Activated CD4-positive, alpha-beta T cell treated with anti-CD3 and anti-CD28 coated beads, Interleukin-2, Interleukin-4, amounts not matched to agents 100 ng/mL and 50 ng/mL, durations not matched to agents 16 hours and 8 hours (primary cell): ENCODE measurements at places on chromosomes 3 and 15.

DNA sequence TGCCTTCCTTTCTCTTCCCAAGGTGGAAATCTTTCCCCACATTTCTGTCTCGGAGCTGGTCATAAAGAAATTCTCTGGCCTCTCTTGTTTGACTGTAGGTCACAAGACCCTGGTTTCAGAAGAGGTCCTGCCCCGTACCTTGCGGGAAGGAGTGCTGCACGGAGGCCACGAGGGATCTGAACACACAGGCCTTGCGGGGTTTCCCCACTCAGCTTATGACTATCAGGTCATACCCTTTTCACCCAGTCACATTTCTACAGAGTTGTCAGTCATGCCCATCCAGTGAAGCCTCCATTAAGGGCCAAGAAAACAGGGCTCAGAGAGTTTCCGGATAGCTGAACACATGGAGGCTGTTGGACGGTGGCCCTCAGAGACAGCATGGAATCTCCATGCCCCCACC is 54.7 kb upstream of the ATP13A3 start:
- DNase-seq = no peak

GRCh38 chr3:107987036-107987939 is 103.5 kb downstream of the CD47 start:
- DNase-seq = no peak

DNA sequence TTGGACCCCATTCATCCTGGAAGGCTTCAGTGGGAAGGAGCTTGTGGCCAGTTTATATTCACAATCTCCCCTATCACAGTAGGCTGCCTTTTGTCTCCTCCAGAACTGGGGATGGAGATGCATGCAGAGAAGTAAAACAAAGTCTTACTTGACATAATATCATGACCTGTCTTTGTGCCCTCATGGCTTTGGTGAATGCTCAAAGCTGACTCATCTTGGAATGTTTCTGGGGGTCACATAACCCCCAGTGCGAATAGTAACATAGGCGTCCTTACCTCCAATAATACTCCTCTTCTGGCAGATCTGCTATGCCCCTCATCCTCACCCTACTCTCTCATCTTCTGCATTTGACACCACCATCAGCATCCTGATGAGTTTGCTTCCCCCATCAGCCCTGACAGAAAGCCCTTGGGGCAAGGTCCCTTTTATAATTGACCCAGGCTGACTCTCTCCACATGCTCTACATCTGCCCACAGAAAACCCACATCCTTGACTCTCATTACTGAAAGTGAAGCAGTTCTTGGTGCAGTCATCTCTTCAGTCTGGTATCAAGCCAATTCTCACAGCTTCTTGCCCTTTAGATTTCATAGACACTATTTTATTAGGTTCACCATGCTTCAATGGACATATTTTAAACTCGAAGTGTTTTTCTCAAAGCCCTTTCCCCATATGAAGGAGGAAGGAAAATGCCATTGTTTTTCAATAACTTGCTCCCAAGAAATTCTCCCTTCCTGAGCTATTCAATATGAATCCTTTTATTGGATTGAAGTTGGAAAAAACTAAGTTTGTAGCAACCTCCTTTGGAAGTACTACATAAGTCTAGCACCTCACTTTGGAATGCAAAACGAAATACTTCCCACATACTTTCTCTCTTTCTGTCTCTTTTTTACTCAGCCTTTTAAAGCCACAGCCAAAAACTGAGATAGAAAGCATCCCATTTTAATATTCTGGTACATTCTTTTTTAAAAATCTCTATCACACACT is 36.6 kb downstream of the OSTN start:
- peak; percentile 11 for DNase-seq

- no peak for DNase-seq
Measured at GRCh38 chr3:99579965-99580364, 58.4 kb upstream of the COL8A1 start.

GRCh38 chr3:58144478-58145325 is 66.1 kb downstream of the DNASE1L3 start:
- no peak for DNase-seq

- DNase-seq = no peak
Measured at GRCh38 chr3:59133311-59133710, 83.5 kb upstream of the CFAP20DC start.

GRCh38 chr3:146803745-146804144 is 198.6 kb upstream of the PLSCR5 start:
- no peak for DNase-seq

- no peak for DNase-seq
Measured at GRCh38 chr15:47551079-47551478, 166.2 kb upstream of the SEMA6D start.

DNA sequence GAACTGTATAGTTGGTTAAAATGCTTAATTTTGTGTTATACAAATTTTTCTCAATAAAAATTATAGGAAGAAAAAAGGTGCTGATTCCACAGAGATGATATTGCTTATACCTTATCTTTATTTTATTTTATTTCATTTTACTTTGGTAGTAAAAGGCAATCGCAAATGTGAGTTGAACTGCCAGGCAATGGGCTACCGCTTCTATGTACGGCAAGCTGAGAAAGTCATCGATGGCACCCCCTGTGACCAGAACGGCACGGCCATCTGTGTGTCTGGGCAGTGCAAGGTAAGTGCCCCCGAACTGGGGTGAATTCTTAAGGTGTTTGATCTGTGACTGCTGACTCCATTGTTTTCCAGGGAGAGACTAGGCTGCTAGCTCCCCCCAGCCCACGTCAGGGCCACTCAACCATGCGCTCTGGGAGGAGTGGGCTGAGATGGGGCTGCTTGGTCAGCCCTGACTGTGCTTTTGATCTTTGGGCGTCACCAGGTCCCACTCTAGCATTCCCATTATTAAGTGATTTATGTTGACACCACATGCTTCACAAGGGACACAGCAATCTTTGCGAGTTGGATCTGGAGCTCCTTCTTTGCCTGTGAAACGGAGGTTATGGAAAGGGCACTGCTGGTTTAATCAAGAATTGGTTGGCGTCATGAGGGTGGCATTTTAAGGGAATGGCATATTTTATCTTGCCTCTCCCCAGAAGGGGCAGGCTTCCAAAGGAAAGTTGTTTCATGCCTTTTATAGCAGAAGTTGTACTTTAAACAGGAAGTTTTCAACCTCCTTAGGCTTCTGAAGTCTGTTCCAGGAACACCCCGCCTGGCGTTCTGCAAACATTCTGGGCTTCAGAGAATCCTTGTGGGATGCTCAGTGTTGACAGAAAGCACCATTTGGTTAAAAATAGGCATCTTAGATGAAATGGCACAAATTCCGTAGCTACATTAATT is 296.5 kb downstream of the THSD4 start:
- DNase-seq = no peak

- DNase-seq = no peak
Measured at GRCh38 chr15:40322531-40323238, 807 bp upstream of the INAFM2 start.

DNA sequence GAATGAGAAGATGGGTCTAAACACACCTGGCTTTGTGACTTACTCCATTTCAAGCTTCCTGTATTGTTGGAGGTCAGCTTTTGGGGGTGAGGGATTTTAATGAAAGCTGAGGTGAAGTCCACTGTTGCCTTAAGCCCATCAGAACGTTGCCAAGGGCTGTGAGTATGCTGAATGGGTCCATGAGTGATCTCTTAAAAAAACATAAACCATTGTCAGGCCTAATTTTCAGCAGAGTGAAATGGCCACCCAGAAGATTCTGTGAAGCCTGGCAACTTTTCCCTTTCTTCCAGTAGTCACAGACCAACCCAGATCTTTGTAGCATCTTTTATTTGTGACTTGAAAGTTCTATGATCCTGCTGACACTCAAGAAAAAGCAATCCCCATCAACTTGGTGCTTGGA is 87.0 kb downstream of the SMAD3 start:
- no peak for DNase-seq

- no peak for DNase-seq
Measured at GRCh38 chr15:57235873-57236272, 140.4 kb upstream of the CGNL1 start.

- no peak for DNase-seq
Measured at GRCh38 chr3:880371-880770, 212.5 kb upstream of the CNTN6 start.

- DNase-seq = peak; percentile 70
Measured at GRCh38 chr15:44414001-44414400, 13.4 kb upstream of the CTDSPL2 start.

GRCh38 chr3:155908605-155909004 is 38.2 kb downstream of the GMPS start:
- DNase-seq = no peak

DNA sequence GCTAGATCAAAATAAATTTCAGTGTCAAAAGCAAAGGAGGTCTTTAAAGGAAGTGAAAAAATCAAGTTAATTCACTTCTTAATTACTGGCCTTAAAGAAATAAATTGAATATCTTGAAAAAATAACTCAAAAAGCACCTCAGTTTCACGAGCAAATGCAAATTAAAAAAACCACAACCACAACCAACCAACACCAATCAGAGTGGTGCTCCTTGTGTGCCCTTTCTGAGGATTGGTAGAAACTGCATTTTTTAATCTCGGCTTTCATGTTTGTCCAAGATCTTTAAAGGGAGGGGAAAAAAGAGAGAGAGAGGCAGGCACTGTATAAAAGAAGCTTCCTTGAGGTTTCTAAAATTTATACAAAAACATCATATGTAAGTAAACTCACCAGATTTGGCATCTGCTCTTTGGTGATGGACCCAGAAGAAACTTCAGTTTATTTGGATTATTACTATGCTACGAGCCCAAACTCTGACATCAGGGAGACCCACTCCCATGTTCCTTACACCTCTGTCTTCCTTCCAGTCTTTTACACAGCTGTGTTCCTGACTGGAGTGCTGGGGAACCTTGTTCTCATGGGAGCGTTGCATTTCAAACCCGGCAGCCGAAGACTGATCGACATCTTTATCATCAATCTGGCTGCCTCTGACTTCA is at the start of gene GPR15:
Gene GPR15, plus strand, starts transcription at position 357 of the 653 bp plus-strand sequence. Its CDS starts 56 bp downstream, at position 413.
- DNase-seq = no peak

DNA sequence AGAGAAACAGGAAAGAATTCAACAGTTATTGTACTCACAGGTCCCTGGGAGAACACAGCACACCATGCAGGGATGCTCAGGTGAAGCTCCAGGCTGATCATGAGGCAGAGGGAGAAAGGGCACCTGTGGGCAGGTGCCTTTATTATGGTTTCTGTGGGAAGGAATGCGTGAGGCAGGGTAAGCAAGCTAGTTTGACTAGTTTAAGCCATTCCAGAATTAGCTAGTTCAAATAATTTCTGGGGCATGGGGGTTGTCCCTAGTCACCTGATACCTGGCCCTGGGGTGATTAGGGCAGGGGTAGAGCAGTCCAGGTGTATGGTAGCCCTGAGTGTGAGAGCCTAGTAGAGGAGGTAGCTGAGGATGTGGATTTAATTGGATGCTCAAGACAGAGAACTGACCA is 47.9 kb upstream of the DCLK3 start:
- DNase-seq = no peak

DNA sequence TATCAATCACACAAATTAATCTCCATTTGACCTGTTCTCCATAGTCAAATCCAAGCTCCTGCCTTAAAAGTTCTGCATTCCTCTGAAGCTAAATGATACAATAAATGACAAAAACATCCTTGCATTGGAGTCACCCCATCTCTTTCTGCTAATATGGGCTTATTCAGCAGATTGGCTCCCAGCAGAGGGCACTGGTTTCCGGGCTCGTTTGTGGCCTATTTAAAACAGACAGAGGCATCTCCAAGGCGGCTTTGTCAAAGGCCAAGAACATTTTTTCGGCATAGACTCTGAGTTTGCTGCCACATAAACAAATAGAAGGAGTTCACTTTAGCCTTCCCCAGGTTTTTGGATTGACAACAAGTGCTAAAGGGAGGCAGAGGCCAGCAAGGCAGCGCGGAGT is 204.4 kb upstream of the RASGRP1 start:
- DNase-seq = no peak

DNA sequence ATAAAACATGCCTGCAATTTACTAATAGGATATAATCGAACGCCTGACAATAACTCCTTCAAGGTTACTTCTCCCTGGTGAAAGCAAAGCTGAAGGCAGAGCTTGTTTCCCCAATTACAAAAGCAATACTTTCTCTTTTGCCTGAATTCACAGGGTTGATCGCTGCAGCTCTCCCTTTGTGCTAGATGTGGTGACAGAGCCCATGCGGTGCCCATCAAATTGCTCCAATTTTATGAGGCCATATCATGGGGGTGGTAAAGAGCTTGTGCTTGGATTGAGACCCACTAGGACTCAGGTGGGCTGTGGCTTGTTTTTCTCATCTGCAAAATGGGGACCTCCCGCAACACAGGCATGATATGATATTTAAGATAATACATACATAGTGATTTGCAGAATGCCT is 143.4 kb downstream of the GREM1 start:
- DNase-seq = no peak

GRCh38 chr3:100954990-100955389 is 38.2 kb downstream of the ABI3BP start:
- DNase-seq = no peak

DNA sequence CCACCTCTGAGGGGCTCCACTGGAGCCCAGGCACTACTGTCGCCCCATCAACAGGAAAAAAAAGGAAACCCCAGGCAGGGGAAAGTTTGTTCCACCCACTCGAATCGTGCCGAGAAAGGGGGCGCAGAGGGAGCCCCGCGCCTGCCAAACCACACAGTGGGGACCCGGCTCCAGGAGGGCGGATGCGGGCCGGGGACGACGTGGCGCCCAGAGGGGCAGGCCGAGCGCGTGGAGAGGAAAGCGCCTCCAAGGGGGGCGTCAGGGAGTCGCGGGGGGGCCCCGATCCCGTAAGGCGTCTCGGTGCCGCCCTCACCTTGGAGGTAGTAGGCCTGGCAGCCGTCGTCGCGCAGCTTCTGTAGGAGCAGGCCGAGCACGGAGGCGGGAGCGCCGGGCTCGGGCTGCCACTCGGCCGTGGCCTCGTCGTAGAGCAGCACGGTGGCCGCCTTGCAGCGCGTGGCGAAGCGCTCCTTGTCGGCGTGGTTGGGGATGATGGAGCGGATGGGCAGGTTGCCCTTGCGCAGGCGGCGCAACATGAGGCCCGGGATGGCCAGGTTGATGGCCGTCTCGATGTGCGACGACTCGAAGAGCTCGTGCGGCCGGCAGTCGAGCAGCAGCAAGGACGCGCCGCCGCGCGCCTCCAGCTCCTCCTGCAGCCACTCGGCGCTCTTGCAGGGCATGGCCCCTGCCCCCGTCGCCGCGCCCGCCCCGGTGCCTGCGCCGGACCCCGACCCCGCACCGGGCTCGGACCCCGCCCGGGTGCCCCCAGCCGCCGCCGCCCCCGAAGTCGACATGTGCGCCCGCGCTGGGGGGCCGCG is 627 bp downstream of the DUSP7 start:
- peak; percentile 31 for DNase-seq
